ENCODE measurements at places on chromosomes 7 and 10.

- no peak for DNase-seq
These were observed 82.9 kb downstream of the MAD1L1 start for GRCh38 chr7:2149672-2150444.

DNA sequence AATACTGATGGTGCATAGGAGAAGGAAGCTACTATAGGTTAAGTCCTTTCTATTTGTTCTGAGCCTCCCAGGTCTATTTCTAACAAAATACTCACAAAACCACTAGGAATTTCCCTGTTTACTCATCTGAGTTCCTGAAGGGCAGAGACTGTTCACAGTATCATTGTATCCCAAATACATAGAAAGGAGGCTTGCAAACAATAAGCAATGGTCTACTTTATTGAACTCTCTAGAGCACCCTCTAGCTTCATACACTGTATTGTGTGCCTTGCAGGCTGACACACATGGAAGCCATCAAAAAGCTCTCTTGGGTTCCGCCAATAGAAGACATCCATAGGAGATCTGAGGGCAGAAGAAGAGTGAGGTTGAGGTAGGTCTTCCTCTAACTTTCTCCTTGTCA lies 826.1 kb downstream of the GRM8 start:
- no peak for DNase-seq

- no peak for DNase-seq
These were observed 55.6 kb downstream of the MCU start for GRCh38 chr10:72747521-72747920.

DNA sequence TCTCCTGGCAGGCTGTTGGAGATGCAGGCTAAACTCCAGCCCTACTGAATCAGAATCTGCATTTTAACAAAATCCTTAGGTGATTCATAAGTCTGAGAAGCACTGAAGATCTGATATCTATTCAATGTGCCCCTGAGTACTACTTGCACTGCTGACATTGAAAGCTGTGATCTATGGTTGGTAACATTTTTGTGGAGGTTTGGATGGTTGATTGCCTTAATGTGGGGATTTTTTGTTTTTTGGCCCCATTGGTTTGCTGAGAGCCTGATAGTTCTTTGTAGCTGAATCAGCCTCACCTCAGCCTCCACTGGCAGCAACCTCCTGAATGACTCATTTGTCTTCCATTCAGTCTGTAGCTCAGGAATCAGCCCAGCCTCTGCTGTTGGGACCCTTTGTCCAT lies 14.7 kb upstream of the LRRN3 start:
- DNase-seq: no peak

DNA sequence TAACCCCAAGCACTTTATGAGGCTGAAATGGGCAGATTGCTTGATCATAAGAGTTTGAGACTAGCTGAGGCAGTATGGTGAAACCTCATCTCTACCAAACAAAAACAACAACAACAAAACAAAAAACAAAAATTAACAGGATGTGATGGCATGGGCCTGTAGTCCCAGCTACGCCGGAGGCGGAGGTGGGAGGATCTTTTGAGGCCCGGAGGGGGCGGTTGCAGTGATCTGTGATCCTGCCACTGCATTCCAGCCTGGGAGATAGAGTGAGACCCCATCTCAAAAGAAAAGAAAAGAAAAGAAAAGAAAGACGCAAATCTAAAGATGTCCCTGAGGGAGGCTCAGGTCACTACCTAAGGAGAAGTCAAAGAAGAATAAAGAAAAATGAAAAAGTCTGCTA lies 35.3 kb upstream of the AGR2 start:
- DNase-seq: no peak

GRCh38 chr10:22854935-22855421 lies 72.9 kb upstream of the ARMC3 start:
- no peak for DNase-seq

DNA sequence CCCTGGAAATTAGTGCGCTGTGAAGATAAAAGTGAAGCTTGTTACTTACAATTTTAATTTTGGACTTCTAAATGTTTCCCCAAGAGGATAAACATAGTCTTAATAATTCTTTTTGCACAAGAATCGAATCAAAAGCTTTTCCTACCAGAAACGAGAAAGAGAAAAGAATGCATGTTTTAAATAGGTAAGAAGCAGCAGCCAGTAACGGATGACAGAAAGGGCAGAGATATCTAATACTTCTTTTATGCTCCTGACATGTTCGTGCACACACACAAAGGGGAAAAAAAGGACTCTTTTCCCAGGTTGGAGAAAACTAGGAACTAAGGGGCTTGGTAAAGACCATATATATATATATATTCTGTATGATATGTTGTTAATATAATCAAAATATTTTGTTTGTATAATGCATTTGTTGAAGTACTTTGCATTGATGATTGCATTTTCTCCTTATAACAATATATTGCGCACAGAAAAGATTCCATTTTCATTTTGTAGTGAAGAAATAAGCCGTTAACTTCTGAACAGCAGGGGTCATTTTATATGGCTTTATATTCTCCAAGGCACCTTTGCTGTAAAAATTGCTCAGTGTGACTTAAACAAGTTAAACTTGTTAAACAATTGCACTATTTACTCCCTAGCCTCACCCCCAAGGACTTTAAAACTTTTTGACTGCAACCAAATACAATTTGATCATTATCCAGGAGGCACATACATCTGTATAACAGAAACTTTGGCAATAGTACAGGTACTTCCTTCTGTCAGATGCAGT lies 2.2 kb downstream of the PRKAR2B start:
- no peak for DNase-seq

- DNase-seq: no peak
These were observed 25.8 kb downstream of the SFTPD start for GRCh38 chr10:79923145-79923544.

DNA sequence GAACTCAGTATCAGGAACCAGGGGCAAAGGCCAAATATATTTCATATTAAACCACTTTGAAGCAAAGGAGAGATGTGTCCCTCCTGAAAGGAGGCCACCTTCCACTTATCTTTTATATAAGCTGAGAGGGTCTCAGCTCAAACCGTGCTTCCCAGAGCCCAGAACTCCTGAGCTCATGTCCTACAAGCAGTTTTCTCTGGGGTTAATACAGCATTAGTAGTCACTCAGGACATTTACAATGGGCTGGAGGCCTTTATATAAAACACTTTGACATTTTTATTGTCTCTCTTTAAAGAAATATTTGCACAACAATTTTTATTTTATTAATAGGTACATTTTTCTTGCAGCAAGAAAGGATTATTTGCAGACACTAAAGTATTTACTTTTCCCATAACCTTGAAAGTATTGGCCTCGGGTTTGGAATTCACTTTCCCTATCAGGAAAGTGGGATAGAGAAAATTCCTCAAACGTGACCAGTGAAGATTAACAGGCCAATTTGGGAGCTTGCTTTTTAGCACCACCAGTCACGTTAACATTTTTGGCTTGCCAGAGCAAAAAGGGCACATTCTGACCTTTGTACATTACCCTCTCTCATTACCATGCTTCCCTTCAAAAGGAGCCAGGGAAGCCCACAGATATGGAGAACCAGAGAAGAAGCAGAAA lies 464.9 kb upstream of the NRP1 start:
- no peak for DNase-seq

GRCh38 chr7:133702078-133702477 lies 425.1 kb upstream of the LRGUK start:
- DNase-seq: no peak

DNA sequence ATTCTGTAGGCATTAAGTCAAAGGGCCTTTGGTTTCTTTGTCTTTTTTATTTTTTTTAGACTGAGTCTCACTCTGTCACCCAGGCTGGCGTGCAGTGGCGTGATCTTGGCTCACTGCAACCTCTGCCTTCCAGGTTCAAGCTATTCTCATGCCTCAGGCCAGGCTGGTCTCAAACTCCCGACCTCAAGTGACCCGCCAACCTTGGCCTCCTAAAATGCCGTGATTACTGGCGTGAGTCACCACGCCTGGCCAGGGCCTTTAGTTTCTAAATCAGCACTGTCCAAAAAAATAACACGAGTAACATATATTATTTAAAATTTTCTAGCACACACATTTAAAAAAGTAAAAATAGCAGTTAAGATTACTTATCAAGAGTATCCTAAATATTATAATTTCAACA lies 11.1 kb upstream of the ACSL5 start:
- no peak for DNase-seq

GRCh38 chr10:99920901-99921300 lies 88.8 kb downstream of the DNMBP start:
- DNase-seq: no peak

DNA sequence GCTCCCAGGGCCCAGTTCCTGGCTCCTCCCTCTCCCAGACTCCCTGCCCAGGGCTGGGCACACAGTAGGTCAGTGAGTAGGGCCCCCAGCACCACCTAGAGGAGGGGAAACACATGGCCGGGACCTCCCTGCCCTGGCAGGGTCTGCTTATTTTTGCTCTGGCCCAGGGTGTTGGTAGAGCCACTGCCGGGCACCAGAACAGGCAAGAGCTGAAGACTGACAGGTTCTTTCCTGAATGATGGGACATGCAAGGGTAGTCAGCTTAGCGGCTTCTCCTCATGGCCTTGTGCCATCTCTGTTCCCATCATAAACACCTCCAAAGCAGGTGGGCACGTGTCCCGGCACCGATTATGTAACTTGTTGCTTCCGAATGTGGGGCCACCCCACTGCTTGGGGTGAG lies 86.5 kb downstream of the NEURL1 start:
- no peak for DNase-seq

DNA sequence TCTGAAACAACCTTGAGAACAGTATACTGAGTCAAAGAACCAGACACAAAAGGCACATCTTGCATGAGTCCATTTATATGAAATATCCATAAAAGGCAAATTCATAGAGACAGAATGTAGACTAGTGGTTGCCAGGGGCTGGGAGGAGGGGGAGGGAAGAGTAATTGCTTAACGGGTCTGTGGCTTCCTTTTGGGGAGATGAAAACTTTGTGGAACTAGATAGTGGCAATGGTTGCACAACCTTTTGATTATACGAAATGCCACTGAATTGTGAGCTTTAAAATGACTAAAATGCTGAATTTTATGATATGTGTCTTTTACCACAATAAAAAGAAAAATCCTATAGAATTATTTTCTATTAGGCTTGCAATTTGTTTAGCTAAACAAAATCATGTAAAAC lies 16.8 kb downstream of the ADRB1 start:
- no peak for DNase-seq

GRCh38 chr7:84188786-84189405 lies 5.7 kb downstream of the SEMA3A start:
- DNase-seq: no peak

DNA sequence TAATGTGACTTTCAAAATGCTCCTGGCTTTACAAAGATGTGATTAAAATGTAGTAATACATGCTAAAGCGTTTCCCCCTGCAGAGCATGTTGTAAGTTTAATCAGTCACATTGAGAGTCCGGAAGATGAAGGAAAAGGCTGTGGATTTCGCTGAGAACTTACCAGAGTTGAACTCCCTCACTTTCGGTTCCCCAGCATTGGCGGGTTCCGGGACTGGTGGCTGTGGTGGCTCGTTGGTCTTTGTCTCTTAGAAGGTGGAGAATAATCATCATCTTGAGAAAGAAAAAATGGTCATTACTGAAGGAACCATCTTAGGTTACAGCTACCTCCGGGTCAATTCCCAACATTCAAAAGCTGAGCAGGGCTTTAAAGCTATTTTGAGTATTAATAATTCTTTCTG lies 9.6 kb upstream of the NUPR2 start:
- DNase-seq: no peak

- DNase-seq: no peak
These were observed 317.3 kb downstream of the PRPF18 start for GRCh38 chr10:13904064-13904463.

DNA sequence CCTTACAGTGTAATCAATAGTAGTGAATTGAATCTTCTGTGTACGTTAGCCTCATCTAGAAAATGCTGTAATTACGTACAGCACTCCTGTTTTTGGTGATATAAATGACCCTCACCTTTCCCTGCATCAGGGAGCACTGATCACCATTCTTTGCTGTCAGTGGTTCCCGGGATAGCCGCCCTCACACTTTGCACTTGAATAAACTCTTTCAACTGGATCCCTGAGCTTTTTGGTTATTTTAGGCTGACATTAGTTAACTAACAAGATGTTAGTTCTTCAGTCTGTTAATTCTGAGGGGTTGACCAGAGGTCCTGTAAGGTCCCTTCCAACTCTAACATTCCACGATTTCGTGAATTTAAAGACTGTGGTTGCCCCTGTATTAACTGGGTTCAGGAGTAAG lies 23.4 kb upstream of the ZC3HAV1 start:
- DNase-seq: no peak

DNA sequence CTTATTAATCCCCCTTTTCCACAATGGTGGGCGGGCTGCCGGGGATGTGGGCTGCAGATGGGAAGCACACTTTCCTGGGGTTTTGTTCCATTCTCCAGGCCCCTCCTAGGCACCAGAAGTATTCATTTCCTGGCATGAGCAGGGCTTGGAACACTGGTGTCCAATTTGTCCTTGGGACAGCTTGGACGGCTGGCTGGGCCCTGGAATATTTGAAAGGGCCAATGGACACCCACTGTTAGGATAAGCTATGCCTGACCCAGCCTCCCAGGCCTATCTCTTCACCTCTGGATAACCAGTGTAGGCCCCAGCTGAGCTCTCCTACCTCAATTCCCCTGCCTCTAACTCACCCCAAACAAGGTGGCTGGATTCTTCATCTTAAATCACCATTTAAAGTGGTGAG lies 354.9 kb downstream of the PTEN start:
- no peak for DNase-seq

DNA sequence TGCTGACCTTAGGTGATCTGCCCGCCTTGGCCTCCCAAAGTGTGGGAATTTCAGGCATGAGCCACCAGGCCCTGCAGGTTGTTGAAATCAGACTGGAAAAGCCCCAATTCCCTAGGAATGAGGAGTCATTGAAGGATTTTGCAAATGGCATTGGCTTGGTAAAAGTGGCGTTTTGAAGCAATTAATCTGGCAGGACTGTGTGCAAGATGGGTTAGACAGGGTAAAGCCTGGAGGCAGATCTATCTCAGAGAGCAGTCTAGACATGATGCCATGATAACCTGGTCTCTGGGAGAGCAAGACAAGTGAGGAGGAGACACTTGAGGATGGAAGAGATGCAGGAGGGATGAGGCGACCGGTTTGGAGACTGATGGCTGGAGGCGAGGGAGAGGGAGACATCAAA lies 45.7 kb upstream of the UBE2H start:
- DNase-seq: no peak

DNA sequence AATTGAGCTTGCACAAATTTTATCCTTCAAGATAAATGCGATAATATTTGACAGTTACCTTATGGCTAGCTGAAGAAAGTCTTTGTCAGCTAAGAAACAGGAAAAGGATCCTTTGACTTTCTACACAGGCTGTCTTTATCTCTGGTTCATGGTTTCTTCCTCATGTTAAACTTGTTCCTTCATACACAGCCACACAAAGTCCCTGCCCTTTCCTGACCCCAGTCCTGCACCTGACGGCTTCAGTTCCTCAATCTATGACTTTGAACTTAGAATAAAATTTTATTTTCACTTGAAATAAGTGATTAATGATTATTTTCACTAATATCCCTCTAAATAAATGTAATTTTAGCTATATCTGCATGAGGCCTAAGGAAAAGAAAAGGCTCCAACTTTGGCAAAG lies 77.8 kb upstream of the PRSS1 start:
- no peak for DNase-seq

DNA sequence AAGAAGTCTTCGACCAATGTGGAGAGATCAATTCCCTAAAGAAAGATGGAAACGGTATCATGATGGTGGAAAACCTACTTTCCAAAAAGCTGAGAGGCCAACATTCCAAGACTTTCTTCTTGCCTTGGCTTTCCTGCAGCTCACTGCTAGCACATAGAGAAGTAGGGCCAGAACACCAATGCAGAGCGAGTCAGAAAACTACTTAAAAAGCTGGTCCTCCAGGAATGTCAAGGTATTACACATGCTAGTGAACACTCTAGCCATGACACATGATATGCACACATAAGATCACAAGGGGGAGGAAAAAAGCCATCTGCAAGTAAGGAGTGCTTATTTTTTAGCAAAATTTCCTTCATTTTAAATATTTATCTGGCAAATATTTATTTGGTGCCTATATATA lies 22.7 kb downstream of the GPAM start:
- no peak for DNase-seq

Data from NCI-H1105 (cell line).